Right forelimb (tissue), 1 donor: ENCODE measurements at places on chromosomes 3 and 15.
A peak's percentile ranks its signal among the peaks of the same experiment; 100 is the strongest.

DNA sequence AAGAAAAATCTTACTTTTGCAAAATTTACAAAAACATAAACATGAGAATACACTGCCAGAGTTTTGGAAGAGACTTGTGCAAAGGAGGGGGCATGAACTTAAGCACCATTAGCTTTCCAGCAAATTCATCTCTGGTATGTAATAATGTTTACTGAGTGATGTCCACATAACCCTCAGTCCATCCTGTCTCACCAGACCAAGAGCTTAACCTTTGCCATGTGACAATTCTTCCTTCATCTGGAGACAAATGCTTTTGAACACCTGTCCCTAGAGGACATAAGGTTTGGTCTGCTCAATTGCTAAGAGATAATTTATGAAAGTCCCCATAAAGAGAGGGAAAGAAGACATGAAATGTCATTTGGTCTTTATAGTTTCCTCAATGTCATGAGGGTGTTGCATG, 412.3 kb downstream of the ERC2 start:
- no peak for DNase-seq

DNA sequence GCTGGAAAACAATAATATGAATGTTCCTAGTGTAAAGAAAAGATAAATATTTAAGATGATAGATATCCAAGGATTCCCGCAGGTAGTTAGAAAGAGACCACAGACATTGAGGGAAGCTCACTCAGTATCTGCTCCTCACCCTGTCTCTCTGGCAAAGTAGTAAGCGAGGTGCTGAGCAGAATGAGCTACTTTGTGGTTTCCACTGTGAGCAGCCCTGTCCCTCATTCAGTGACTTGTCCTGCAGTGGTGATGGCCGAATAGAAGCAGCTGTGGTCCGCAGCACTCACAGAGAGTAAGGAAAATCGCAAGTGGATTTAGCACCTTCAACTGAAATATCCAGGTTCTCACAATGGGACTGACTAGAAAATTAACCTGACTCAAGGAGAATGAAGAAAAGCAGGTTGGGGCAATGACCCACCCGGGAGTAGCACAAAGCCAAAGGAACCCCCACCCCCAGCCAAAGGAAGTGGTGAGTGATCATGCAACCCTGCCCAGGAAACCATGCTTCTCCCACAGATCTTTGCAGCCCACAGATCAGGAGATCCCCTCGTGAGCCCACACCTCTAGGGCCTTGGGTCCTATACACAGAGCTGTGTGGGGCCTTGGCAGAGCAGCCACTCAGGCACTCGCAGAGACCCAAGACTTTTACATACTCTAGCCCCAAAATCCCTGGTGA, 21.8 kb upstream of the SLC25A38 start:
- no peak for DNase-seq

DNA sequence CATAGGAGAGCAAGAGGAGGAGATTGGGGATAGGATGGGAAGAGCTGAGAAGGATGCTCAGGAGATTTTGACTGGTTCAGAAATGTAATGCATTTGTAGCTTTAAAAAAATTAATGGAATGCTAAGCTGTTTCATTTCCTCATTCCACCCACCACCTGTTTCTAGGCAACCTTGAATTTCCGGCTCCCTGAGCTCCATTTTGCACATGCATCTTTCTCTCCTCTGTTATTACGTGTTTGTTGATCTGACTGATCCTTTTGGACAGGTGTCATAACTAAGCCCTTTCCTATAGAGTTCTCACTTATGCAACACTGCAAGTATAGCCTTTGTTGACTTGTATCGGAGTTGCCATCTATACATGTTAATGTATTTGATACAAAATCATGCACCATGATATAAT, 4.3 kb downstream of the TMPRSS7 start:
- DNase-seq: no peak

DNA sequence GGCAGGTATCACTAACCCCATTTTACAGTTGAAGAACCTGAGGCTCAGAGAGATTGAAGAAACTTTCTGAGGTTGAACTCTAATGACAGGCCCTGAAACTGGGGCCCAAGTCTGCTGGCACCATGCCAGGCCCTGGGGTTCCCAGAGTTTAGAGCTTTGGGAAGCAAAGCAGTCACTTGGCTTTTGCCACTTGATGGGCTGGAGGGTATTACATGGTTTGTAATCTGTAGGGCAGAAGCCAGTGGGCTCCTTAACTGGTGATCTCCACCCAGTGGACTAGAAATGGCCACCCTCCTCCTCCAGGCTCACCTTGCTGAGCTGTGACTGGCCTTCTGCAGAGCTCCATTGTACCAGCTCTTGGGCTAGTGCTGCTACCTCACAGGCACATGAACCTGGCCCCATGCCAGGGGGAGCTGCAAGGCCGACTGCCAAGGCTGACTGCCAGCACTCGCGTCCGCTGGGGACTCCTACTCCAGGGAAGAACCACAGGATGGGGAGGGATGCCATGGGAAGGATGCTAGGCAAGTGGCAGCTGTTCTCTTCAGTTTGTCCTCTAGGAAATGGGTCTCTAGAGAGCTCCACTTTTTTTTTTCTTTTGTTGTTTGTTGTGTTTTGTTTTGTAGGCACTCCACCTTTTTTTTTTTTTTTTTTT, 104.8 kb downstream of the ETFA start:
- no peak for DNase-seq

- DNase-seq: peak; percentile 41
Measured at GRCh38 chr15:40904552-40905201, 10.4 kb downstream of the VPS18 start.
